ENCODE measurements at places on chromosomes 2 and 18.
A peak's percentile ranks its signal among the peaks of the same experiment; 100 is the strongest.

- DNase-seq, result no peak
Observed at GRCh38 chr18:12397254-12397653, 10.5 kb upstream of the PRELID3A start.

DNA sequence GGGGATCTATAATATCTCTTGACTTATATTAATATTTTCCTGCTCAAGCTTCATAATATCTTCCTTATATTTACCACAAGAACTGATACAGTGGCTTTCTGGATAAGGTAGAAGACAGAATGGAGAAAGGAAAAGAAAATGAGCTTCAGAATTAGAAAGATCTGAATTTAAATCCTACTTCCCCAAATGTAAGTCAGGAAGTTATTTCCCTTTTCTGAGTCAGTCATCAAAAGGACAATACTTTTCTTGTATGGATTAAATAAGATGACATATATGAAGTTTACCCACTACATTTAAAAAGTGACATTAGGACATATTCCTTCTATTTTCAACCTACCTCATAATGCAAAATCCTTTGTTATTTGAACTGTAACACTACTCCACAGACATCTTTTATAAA lies 19.0 kb downstream of the KRCC1 start:
- DNase-seq, result no peak

GRCh38 chr2:150182566-150183235 lies 304.8 kb downstream of the RND3 start:
- no peak for DNase-seq

DNA sequence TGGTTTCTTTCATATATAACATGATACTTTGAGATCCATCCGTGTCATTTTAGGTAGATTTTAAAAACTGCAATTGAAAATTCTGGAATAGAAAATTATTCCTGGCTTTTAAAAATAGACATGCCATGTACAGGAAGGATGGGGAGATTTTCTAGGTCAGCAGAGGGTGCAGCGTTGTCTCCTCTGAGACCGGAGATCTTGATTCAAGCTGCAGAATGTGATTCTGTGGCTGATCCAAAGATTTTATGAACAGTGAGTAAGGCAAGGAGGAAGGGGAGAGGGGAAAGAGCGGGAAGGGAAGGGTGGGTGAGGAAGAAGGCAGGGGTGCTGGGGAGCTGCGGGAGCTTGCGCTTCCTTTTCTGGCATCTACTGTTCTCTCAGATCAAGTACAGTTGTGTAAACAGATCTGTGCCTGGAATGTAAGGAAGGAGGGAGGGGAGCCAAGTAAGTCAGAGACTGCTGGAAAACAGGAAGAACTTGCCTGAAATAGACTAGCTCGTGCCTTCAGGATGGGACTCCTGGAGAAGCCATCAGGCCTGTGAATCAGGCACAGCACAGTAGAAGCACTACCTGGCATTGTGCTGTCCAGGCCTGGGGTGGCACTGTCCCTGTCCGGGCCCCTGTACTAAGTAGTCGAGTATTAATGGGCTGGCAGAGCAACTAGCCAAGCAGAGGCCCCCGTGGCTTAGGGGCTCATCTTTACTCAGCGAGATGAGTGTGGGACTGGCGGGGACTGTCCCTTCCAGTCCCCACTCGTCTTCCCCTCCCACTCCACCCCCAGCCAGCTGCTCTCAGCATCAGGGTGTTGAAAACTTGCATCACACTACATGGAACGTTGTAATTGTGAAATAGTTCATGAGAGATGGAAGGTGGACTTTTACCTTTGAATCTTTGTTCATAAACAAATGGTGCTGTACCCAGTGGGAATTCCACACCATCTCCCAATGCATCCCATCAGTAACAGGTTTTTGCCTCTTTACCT lies 163.5 kb downstream of the UXS1 start:
- DNase-seq, result no peak

- DNase-seq, result no peak
Observed at GRCh38 chr2:184596819-184597411, 1.4 kb upstream of the ZNF804A start.

DNA sequence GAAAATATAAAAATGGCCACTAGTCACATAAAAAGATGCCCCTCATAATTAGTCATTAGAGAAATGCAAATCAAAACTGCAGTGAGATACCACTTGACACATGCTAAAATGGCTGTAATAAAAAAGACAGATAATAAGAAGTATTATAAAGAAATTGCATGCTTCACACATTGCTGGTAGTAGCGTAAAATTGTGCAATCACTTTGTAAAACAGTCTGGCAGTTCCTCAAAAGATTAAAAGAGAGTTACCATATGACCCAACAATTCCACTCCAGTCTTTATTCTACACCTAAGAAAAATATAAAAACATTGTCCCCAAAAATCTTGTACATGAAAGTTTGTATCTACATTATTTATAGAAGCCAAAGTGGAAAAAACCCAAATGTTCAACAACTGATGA lies 170.6 kb upstream of the FIGN start:
- no peak for DNase-seq

- no peak for DNase-seq
Observed at GRCh38 chr2:187138265-187138664, 289.3 kb upstream of the ZSWIM2 start.

DNA sequence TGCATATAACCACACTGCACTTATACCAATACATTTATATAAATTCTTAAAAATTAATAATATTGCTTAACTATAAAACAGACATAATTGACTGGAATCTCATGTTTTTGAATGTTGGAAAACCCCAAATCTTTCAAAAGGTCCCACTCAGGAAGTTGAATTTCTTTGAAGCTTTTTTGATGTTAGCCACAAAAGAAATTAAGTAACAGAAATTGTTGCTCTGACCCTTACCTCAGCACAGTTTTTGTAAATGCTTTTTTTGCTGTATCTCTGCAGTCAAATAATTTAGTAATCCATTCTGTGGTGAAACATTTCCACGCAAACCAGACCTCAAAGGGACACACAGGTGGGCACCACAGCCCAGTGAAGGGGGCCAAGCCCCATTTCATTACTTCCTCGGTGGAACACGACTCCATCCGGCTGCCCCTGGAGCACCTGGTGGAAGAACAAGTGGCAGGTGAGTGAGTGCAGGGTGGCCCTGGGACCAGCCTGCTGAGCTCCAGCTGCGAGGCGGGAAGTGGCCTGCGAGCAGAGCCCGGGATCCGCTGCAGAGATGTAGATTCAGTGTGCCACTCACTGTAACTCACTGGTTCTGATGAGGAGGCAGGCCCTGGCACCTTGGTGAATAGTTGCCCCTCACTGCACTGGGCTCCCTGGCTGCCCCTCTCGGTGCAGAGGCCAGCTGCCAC lies 8.4 kb downstream of the SCLY start:
- DNase-seq, result no peak

DNA sequence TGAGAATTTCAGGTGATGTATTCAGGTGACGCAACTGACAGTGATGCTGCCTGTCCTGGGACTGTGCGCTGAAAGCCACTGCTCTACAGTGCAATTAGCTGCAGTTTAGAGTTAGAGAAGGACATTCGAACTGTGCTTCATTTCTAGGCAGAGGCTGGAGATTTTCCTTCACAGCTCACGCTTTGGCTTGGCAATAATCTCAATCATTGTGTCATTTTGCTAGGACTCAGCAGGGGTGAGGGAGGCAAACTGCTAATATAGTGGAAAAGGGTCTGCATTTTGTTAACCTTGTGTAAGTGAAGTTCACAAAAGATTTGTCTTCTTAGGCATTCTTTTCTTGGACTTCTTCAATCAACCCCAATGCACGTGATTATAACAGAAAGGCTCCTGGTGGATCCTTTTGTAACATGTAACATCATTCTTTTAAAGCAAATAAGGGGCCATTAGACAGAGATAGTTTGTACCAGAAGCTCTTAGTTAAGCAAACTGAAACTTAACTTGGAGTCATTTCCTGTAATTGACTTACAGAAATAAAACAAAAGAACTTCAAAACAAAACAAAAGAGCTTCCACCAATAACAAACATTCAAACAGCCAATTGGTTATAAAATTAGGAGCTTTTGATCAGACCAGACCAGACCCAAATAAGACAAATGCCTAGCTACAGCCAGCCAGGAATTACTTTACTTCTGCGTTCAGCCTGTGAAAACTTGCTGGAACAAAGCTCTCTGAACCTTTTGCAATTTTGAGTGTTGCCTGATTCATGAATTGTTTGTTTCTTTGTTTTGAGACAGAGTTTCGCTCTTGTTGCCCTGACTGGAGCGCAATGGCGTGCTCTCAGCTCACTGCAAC lies 1376.3 kb upstream of the CELF4 start:
- no peak for DNase-seq

- DNase-seq, result no peak
Observed at GRCh38 chr2:216634370-216635148, 1.3 kb downstream of the IGFBP2 start.

GRCh38 chr2:219959471-219959870 lies 332.0 kb downstream of the SLC4A3 start:
- no peak for DNase-seq

GRCh38 chr2:157172866-157173578 lies 84.5 kb upstream of the GALNT5 start:
- DNase-seq, result no peak

DNA sequence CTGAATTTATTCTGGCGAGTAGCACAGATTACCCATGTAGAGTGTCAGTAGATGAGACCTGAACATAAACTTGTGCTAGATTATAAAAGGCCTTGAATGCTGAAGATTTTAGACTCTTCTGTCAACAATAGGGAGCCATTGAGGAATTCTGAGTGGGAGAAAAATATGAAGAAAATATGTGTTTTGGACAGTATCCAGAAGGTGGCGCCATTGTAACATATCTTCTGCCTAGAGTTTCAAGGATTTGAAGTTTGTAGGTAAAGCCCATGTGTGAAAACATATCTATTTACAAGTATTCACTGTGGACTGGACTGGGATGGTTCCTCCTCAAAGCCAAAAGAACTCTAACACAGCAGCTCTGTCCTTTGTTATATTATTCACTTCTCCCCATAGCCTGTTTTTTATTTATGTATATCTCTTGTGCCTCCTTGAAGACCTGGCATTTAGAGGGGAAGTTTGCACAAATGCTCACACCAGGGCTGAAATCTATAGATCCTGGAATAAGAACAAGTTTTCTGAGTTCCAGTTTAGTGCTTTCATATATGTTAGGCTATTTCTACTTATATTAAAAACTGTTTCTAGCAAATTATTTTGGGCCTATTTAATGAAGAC lies 124.9 kb downstream of the RDH14 start:
- peak; percentile 37 for DNase-seq

- DNase-seq, result no peak
Observed at GRCh38 chr2:96568094-96568493, 31.5 kb downstream of the ARID5A start.

DNA sequence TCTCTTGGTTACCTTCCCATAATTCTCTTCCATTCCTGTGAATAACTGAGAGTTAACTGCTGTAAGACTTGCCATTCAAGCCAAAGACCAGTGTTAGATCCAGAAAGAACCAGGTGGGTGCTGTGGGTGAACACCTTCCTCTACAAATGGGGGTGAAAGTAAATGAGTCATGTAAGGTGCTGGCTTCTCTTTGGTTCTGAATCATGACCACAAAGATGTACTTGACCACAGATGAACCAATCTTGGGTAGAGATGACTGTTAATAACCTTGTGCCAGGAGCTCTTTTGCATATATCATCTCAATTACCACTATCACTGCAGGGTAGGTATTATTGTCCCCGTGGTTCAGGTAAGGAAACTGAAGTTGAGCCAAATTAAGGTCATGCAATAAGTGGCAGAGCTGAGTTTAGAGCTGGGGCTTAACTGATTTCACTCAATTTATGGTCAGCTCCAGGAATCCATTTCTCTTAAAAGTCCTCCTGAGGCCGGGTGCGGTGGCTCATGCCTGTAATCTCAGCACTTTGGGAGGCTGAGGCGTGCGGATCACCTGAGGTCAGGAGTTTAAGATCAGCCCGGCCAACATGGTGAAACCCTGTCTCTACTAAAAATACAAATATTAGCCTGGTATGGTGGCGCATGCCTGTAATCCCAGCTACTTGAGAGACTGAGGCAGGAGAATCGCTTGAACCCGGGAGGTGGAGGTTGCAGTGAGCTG lies 244.9 kb upstream of the CXCR4 start:
- peak; percentile 56 for DNase-seq

DNA sequence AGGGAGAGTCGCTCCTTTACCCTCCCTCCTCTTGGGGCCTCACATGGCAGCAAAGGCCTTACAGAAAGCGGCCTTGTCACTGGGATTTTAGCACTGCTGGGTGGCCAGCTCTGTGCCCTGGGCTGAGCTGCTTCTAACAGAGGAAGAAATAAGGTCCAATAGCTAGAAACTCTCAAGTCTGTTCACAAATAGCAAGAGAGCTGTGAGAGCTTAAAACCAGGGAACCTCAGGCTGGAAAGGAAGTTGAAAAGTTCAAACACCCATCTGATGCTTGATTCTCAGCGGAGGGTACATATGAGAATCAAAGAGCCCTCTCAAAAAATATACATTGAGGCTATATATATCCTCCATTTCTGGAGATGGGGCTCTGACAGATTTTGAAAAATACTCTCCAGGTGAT lies 54.7 kb downstream of the ST6GAL2 start:
- DNase-seq, result no peak

DNA sequence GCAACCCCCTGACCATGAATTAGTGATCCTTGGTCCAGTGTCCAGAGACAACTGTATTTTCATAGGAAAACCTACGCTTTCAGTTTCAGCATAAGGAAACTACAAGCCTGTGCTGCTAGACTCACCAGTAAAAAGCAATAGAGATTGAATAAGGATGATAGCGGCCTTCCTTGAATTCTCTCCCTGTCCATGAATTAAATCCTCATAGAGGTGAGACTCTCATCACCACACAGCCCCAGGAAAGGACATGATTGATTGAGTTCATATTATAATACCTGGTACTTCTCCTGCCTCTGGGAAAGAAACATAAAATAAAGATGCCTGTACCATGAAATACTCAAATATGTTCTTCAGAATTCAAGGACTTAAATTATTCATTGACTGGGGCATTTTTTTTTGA lies 146.3 kb upstream of the SPOPL start:
- no peak for DNase-seq

DNA sequence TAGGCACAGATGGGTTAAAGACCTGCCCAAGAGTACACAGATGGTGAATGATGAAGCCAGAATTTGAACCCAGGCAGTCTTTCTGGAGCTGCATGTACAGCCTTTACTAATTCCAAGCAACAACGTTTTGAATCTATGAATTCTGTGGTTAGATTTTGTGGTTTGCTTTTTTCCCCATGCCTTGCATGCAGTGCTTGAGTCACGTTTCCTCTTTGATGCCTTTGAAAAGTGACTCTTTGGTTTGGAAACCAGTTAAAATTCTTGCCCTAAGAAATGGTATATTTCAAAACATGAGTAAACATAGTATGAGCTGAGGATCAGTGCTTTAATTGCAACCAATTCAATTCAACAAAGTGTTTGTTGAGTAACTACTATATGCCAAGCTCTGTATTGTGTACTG lies 48.2 kb upstream of the PPM1B start:
- no peak for DNase-seq

- DNase-seq, result no peak
Observed at GRCh38 chr2:95315801-95316411, 18.8 kb downstream of the KCNIP3 start.

- no peak for DNase-seq
Observed at GRCh38 chr2:146079216-146079615, 1559.3 kb upstream of the ZEB2 start.

DNA sequence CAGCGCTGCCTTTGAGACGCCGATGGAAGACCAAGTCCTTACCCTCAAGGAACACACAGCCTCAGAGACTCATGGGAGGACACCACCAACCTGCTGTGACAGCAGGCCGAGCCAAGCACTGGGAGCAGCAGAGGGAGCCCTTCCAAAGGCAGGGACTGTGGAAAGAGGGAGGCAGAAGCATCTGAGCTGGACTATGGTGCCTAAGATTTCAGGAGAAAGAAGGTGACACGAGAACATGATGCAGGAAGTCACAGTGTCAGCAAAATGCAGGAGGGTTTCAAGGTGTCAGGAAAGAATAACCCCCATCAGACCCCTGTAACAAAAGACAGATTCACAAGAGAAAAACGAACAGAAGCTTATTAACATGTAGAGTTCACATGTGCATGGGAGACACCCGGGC lies 24.2 kb upstream of the COX7A2L start:
- DNase-seq, result no peak

Measured in activated CD8-positive, alpha-beta T cell treated with anti-CD3 and anti-CD28 coated beads, Interleukin-2, amount 10 ng/mL, durations not matched to agents 7 days and 5 days (primary cell).